ENCODE measurements at places on chromosomes 1 and 21.

- no peak for DNase-seq
Measured at GRCh38 chr1:80542231-80542630, 1258.5 kb upstream of the ADGRL2 start.

- DNase-seq, result peak; percentile 16
Measured at GRCh38 chr1:174344162-174344561, 103.6 kb upstream of the GPR52 start.

- peak; percentile 45 for DNase-seq
Measured at GRCh38 chr1:145846201-145846612, 777 bp downstream of the NUDT17 start.

- no peak for DNase-seq
Measured at GRCh38 chr1:17869815-17870214, 114.7 kb downstream of the ACTL8 start.

- DNase-seq, result no peak
Measured at GRCh38 chr1:224113545-224113917, 380 bp upstream of the FBXO28 start.

DNA sequence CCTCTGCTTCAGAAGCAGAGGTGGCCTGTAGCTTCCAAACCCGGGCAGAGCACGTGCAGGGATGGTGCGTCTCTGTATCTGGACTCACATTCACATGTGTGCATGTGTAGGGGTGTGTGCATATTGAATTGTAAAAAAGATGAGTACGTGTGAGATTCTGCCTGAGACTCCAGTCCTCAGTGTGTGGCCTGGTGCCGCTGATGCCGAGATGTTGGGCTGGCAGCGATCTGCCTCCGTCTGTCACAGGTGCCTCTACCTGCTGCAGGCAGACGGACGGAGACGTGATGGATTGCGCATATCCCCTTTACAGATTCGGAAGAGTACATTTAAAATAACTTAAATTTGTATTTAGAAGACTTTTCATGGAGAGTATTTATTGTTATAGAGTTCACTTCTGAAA, 53.6 kb downstream of the ADARB1 start:
- no peak for DNase-seq

DNA sequence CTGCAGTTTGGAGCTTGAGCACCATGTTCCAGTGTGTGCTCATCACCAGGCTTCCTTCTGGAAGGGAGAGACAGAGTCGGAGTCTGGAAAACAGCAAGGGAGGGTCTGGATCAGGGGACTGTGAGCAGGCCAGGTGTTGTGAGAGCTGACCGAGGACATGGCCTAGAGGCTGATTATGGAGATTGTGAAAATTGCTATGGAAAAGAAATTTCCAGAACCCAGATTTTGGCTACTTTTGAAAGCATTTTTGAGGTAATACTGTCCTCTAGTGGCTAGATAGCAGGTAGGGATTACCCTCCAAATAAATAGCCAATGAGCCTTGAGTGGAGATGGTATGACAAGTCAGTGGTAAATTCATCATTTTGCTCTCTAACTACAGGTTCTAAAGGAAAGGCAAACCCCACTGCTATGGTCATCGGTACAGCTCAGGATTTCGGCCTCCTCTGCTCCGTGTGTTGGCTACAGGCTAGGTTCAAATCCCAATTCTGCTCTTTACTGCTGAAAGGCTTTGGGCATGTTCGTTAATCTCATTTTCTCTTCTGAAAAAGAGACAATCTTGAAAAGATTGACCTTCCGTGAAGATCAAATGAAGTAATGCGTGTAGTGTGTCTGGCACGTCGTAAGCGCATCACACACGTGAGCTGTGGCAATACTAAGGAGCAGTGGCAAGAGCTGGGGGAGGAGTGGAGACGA, 1.0 kb upstream of the HAO2 start:
- DNase-seq, result no peak

GRCh38 chr1:180258935-180259334, 28.9 kb downstream of the LHX4 start:
- DNase-seq, result no peak

DNA sequence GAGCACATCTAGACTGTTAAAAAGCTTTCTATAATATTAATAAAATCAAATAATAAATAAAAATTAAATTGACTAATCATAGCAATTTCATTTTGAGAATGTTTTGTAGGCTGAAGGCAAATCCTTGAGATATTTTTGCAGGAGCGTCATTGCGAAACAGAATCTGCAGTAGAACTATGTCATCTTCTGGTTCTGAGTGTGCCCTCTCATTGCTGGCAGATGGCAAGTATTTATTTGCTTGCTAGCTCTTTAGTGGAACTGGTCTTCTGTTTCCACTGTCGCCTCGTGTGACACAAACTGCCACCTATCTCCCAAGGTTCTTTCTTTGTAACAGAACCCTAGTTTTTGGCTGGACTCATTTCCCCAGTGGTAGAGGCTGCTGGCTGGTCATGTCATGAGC, 19.0 kb upstream of the IRF2BP2 start:
- no peak for DNase-seq

DNA sequence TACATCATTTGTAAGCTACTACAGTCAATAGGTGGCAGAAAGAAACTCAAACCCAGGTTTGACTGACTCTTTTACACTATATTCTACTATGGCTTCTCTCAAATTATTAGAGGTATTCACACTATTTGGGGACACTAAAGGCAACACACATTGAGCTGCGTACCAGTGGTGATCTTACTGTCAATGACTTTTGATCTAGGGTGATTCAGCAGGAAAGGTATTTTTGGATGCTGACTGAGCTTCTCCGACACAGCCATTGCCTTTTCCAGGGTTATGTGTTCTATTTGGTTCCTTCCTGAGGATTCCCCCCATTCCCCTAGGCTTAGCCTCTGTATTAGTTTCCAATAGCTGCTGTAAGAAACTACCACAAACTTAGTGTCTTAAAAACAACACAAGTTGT, 73.2 kb upstream of the JAK1 start:
- DNase-seq, result no peak

DNA sequence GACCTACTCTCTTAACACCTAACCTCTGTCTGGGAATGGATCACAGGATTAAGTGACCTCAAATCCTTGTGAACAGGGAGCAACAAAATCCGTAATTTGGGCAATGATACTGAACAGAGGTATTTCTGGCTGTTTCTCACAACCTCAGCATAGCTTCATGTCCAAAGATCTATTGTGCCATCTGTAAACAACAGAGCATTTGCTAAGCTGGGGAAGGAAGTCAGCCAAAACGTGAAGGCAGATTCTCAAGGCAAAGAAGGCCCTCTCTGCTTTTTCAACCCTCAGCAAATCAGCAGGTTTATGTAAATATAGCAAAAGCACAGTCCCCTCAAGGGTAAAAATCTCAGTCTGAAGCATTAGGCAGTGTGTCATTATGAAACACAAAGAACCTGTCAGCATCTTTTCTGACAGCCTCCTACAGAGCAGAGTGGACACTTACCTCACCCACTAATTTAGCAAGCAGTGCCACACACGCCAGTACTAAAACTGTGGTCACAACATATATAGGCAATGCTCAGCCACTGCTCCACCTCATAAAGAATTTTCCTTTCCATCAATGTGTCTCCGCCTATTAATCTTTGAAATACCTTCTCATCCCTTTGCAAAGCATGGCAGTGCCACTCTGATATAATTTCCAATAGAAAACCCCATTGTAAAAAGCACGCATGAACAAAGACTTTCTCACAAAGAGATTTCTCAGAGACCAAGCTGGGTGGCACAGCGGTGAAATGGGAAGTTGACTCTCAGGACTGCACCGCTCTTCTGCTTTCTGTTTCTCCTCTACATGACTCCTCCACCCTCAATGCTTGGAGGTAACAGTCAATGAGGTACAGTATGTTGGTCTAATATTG, 188.0 kb downstream of the RERE start:
- DNase-seq, result peak; percentile 35

DNA sequence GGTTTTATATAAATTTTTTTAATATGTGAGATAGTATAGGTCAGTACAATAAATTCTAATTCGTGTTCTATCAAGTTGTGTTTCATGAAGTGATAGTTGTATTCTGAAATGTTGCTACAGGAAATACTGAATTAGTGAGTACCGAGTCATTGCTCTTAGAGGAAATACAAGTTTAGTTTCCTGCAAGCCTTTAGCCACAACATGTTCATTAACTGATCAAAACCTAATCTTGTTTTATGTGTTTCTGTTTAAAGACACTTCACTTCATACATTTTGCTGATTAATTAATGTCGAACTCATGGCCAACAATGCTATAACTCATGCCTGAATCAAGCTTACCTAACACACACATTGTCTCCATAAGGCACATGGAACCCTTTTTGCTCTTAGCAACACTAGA, 43.6 kb downstream of the LRRC7 start:
- no peak for DNase-seq

- DNase-seq, result no peak
Measured at GRCh38 chr1:222167111-222167510, 380.8 kb downstream of the HHIPL2 start.

DNA sequence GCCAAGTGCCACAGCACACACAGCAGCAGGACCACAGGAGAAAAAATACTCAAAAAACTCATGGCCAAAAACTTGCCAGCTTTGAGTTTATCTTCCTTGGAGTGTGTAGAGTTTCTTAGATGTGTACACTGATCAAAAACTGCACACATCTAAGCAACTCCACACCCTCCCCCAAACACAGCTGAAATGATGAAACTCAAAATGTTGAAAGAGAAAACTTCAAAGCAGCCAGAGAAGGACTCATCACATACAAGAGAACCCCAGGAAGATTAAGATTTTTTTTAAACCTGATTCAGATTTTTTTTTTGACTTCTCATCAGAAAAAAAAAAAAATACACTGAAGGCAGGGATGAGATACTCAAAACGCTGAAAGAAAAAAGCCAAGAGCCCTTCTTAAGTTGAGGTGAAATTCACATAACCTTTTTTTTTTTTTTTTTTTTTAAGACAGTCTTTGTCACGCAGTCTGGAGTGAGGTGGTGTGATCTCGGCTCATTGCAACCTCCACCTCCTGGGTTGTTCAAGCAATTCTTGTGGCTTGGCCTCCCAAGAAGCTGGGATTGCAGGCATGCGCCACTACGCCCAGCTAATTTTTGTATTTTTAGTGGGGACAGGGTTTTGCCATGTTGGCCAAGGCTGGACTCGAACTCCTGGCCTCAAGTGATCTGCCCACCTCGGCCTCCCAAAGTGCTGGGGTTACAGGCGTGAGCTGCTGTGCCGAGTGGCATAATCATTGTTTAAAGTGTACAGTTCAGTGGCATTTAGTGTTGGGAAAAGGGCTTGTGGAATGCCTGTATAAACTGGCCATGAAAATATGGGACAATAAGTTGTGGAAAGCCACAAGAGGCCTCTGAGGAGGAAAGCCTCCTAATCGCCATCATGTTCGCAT, 20.9 kb upstream of the PDXK start:
- DNase-seq, result no peak

DNA sequence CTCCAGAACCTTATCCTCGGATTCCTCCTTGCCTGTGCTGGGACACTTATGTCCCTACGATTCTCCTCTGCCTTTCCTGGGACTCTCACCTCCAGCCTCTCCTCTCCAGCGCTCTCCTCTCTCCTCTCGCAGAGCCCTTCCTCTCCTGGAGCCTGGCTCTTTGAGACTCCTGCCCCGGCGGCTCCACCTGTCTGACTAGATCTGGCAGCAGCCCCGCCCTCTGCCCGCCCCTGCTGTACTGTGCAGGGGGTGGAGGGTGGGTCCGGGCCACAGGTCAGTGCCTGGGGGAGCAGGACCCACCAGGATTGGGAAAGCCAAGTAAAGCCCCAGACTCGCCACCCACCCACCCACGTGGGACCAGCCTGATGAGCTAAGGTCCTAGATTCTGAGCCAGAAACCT, 1.6 kb downstream of the ELOVL1 start:
- DNase-seq, result no peak

GRCh38 chr1:61253059-61253735, 170.8 kb downstream of the NFIA start:
- DNase-seq, result no peak

DNA sequence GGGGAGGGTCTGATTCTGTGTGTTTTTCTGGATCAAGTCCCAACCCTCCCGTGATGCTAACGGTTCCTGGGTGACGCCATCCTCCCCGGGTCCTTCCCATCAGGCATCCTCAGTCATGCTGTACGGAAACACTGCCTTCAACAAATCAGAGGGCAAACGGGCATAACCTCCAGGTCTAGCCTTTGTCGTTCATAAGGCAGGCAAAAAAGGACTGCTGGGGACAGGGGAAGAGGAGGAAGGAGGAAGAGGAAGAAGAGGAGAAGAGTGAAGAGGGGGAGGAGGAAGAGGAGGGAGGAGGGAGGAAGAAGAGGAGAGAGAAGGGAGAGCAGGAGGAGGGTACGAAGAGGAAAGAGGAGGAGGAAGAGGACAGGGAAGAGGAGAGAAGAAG, 84.4 kb downstream of the ITPKB start:
- DNase-seq, result no peak

GRCh38 chr1:15739745-15740144, 2.6 kb upstream of the TMEM82 start:
- no peak for DNase-seq

- DNase-seq, result no peak
Measured at GRCh38 chr21:42732033-42732410, 78.6 kb downstream of the PDE9A start.

- no peak for DNase-seq
Measured at GRCh38 chr1:73331726-73332125, 866.2 kb downstream of the LRRIQ3 start.

DNA sequence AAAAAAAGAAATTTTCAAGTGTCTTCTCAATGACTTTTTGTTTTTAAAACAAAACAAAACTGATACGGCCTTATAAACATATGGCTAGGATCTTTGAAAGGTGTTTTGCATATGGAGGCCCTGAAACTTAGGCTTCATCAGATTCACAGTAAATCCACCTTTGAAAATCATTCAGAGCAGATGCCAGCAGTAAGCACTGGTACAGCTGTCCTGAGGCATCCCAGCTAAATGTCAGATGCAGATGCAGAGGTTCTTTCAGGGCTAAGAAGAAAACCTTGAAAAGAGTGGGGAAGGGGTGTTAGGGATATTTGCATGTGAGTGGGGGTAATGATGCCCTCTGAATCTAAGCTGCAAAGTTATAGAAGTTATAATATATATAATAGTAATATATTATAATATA, 56.2 kb upstream of the GNG12 start:
- no peak for DNase-seq

DNA sequence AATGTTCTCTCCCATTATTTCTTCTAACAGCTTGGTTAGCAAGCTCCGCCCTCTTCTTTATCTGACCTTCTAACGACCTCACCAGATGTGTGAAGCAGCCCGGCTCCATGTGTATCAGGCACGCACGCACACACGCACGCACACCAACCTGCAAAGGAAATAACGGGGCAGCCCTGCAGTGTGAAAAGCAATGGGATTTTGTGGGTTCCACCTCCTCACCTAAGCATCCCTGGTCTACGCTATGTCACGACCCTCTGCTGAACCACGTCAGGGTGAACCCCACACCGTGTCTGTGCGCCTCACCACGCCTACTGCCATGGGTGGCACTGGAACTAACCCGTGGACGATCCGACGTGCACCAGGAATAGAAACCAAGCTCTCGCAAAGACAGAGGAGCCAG, 10.4 kb downstream of the SSU72 start:
- no peak for DNase-seq

- peak; percentile 16 for DNase-seq
Measured at GRCh38 chr1:173914366-173914871, 2.7 kb downstream of the SERPINC1 start.

GRCh38 chr21:44531606-44532564, 8.1 kb downstream of the KRTAP10-1 start:
- DNase-seq, result no peak

Measured in GM19239 (cell line).